ENCODE measurements at places on chromosomes 3 and 15.

GRCh38 chr3:94928921-94929320 lies 866.1 kb downstream of the NSUN3 start:
- peak; percentile 62 for DNase-seq

- no peak for DNase-seq
Observed at GRCh38 chr15:89413877-89414276, 79.3 kb upstream of the POLG start.

- peak; percentile 68 for DNase-seq
Observed at GRCh38 chr15:42911058-42911592, 9.5 kb downstream of the TTBK2 start.

- DNase-seq, result no peak
Observed at GRCh38 chr3:17672506-17672905, 69.9 kb downstream of the TBC1D5 start.

- DNase-seq, result no peak
Observed at GRCh38 chr3:139572847-139573672, 33.5 kb upstream of the RBP1 start.

- no peak for DNase-seq
Observed at GRCh38 chr3:18789734-18790133, 358.6 kb upstream of the KCNH8 start.

DNA sequence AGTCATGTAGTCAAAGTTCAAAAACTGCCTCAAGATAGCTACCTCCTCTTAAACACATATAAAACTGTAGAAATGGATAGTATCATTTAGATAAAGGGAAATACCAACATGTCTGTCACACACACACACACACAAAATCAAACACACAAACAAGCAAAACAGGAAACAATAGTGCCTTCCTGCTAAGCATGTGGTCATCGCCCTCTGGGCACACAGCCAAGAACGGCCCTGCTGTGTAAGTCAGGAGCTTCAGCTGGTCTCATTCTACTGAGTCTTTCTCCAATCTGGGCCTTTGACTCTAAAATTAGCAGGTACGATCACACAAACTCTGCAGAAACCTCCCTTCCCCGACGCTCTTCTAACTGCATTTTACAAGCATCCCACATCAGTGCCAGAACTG lies 272.2 kb upstream of the CHRNA7 start:
- DNase-seq, result peak; percentile 23

DNA sequence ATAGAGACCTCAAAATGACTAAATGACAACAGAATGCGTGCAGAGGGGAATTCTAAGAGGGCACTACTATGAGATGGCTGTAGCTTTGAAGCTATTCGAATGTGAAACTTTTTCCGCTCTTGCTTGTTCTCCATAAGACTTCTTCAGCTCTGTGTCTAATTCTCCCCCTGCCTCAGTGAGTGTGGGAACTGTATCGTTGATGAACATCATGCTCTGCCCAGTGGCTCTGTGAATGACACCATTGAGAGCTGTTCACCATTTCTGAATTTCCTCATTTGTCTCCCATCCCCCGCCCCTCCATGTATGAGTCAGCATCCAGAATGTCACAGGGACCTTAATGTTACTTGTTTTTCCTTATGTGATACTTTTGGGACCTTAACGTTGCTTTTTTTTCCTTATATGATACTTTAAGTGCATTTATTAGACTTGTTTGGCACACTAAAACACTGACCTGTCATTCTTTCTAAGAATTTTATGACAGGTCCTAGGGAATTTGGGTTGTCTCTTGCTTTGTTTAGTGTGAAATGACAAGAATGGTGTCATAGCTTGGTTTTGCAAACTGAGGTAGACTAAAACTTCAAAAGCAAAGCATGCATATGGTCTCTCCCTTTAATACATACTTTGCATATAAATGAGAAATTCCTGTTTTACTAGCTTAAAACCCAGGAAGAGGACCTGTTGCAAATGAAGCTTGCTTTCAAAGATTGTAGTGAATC lies 99.6 kb downstream of the FNDC3B start:
- peak; percentile 68 for DNase-seq

DNA sequence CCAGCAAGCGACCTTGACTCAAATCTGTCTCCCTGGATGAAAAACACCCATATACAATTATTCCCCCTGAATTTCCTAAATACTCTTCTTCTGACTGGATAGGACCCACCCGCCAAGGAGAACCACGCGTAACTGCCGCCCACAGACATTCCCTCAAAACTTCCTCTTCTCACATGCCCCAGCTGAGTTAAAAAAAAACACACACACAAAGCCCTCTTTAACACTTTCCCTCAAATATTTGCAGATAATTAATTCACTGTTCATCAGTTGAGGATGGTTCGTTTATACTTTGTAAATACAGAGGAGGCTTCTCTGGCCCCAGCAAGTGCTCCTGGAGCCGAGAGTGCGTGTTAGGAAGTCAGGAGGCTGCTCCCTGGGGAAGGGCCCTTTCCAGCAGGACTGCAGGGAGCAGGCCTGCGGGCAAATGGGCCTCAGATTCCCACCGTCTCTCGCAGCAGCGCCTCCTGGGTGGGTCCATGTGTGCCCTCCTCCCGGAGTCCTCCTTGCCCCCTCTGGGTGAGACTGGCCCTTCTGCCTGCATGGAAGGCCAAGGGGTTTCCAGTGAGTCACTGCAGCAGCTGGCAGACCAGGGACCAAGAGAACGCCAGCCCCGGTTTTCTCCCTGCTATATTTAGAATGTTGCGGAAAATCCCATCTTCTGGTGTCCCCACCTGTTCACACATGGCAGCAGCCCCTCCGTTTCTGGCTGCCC lies 46.8 kb downstream of the MGLL start:
- peak; percentile 78 for DNase-seq

GRCh38 chr3:44045476-44046275 lies 196.0 kb upstream of the TOPAZ1 start:
- peak; percentile 15 for DNase-seq

DNA sequence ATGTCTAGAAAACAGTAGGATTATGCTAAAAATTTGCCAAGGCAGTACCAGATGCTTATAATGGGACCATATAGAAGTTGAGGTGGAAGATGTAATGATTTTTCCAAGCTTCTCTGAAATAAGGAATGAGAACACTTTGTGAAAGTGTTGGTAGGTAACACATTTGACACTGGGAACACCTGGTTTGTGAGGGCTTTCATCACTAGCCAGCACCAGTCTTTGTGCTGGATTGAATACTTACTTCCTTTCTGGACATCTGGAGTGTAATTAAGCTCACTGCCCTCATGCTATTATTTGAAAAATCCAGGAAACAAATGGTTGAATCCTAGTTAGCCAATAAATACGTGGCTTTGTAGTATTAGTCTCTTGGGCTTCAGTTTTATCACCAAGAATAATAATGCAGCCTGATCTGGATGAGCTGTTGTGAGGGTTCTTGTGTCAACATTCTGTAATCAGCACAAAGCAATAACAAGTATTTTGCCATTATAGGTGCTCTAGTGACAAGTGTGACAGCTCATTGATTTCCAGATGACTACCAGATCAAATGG lies 12.9 kb downstream of the CCDC80 start:
- DNase-seq, result no peak

- DNase-seq, result no peak
Observed at GRCh38 chr15:76234337-76234889, 76.9 kb downstream of the ETFA start.

GRCh38 chr15:89332446-89332845 lies 2.2 kb downstream of the POLG start:
- DNase-seq, result peak; percentile 25

GRCh38 chr3:88311826-88312225 lies 162.1 kb downstream of the C3orf38 start:
- no peak for DNase-seq

- DNase-seq, result no peak
Observed at GRCh38 chr15:65533057-65533756, 2.9 kb downstream of the HACD3 start.

DNA sequence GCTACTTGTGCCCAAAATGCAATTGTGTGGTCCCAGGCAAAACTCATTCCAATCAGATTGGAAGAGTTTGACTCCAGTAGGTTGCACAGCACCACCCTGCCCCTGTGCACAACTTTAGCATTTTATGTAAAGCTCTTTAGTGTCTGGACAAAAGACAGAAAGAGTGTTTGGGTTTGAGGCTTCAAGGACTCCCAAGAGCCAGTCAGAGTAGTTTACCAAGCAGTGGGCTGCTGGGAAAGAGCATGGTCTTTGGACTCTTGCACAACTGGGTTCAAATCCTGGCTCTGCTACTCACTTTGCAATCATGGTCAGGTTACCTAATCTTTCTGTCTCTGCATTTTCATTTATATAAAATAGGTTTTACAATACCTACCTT lies 75.8 kb upstream of the UMPS start:
- DNase-seq, result no peak

GRCh38 chr3:9957214-9957613 lies 5.0 kb upstream of the PRRT3 start:
- no peak for DNase-seq

DNA sequence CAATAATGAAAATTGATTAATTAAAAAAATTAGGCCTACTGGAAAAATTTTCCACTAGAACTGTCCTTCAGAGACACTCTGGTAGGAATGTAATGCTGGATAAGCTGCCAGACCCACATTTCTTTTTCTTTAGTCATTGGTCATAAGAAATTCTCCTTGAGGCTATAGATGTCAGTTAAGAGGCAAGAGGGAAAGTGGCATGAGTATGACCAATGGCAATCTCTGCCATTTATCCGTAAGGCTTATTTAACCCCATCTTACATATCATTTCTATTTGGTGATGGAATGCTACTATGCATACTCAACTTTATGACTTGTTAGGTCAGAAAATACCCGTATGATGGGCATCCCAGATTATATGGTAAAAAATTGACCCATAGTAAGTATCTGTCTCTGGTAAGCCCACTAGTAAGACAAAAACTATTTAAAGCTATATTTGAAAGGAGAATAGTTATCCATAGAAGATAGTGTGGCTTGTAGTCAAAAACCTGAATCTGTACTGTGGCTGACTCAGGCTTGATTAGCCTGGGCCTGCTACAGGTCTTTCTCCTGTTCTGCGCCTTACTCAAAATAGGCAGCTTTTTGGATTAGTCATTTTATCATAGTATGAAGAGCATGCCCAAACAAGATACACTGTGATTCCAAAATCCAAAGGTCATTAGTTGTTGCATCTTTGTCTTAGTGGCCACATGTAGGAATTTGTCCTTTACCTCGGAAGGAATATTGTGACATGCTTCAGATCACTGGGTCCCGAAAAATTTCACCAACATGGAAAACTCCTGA lies 314.7 kb downstream of the PYDC2 start:
- DNase-seq, result peak; percentile 72
